ENCODE measurements at places on chromosomes 3 and 15. TPM values are rescaled to one million over a fixed set of nuclear protein-coding genes. Genes with fewer than 3 reads are reported as not detected.

Gene DLEC1
- 0.76 TPM for total RNA-seq

Gene ETV5
- 31.9 TPM for total RNA-seq

Gene SNTN
- total RNA-seq: not detected

Gene STARD5
- total RNA-seq: 5.8 TPM

DNA sequence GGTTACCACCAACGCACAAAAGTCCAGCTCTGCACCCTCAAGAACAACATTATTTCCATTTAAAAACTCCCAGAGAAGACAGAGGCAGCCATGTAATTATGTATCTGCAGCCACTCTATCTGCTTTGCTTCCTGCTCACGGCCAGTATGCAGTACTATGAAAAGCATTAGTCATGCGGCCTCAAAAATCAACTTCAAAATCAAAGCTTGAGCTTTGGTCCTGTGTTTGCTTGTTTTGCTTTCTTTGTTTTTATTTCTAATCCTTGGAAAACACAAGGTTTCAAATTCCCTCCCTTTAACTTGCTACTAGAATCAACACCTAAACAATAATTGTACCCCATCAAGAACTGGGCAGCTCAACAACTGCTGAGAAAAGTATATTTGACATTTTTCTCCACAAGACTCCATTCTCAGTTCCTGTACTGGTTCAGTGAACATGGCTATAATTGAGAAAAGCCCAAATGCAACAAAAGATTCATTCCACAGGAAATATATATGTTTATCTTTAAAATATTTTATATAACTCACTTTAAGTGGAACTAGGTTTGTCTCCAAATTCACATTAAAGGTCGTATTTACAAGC lies 37.6 kb downstream of the GBE1 start:
- no peak overlapping the region for H3K4me3 ChIP-seq
- DNase-seq: no peak
- no peaks in the 10 kb centered on the region for H3K36me3 ChIP-seq
- H3K4me1 ChIP-seq: no peaks in the 10 kb centered on the region
- H3K27ac ChIP-seq: no peak overlapping the region
- no peaks in the 10 kb centered on the region for H3K27me3 ChIP-seq

- H3K36me3 ChIP-seq: no peaks in the 10 kb centered on the region
- H3K27ac ChIP-seq: no peak overlapping the region
- DNase-seq: no peak
- H3K4me1 ChIP-seq: no peaks in the 10 kb centered on the region
- H3K4me3 ChIP-seq: no peak overlapping the region
- H3K27me3 ChIP-seq: no peaks in the 10 kb centered on the region
These were observed 30.5 kb upstream of the CHL1 start for GRCh38 chr3:166071-166470.

GRCh38 chr3:41234823-41235721 lies 35.8 kb downstream of the CTNNB1 start:
- no peak for DNase-seq
- H3K4me1 ChIP-seq: no peaks in the 10 kb centered on the region
- H3K27me3 ChIP-seq: no peaks in the 10 kb centered on the region
- H3K36me3 ChIP-seq: peaks cover 74% of the 10 kb centered on the region
- H3K27ac ChIP-seq: no peak overlapping the region

- H3K27me3 ChIP-seq: no peaks in the 10 kb centered on the region
- DNase-seq: no peak
- H3K4me3 ChIP-seq: no peak overlapping the region
- H3K36me3 ChIP-seq: no peaks in the 10 kb centered on the region
- H3K4me1 ChIP-seq: peaks cover 7% of the 10 kb centered on the region
These were observed 199.1 kb upstream of the ZPLD1 start for GRCh38 chr3:102235679-102236078.

DNA sequence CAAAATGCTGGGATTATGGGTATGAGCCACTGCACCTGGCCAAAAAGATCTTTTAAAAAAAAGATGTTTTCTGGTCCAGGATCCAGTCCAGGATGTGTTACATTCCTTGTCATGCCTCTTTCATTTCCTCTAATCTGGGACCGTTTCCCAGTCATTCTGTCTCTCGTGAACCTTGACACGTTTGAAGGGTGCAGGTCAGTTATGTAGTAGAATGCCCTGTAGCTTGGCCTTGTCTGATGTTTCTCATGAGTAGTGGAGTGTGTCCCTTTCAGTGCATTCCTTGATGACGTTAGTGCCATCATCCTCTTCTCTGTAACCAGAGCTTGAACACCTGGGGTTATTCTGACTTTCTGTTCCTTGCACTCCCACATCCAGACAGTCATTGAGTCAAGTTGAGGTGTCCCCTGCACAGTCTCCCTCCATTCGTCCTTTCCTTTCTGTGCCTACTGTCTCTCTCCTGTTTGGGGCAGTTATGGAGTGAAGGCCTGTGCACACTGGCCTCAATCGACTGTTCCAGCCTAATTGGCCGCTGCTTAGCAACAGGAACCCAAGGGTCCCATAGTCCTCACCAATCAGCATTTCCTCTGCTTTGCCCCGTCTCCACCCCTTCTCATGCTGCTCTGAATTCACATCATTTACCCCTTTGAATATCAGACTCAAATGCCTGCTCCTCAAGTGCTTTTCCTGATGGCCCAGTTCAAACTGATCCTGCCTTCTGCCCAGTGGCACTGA lies 5.5 kb downstream of the FAM81A start:
- H3K27me3 ChIP-seq: peaks cover 15% of the 10 kb centered on the region
- H3K36me3 ChIP-seq: no peaks in the 10 kb centered on the region
- no peak overlapping the region for H3K27ac ChIP-seq

DNA sequence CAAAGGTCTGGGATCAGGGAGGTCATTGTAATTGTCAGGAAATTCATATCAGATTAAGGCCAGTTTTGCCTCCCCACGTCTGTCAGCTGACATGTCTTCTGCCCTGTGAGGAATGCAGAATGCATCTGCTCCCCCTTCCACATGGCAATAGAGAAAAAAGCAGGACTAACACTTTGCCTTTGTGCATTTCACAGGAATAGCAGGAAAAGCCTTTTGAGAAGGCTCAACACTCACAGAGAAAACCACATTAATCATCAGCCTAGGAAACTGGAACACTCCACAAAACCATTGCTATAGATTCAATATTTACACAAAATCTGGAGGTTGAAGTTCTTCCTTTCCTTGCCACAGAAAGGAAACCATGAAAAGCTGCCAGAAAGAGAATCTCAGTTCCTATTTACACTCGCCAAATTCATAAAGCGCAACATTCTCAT lies 165.2 kb upstream of the HES1 start:
- no peaks in the 10 kb centered on the region for H3K27me3 ChIP-seq
- H3K27ac ChIP-seq: no peak overlapping the region
- H3K4me3 ChIP-seq: no peak overlapping the region
- no peaks in the 10 kb centered on the region for H3K36me3 ChIP-seq
- DNase-seq: no peak

GRCh38 chr3:71926262-71926600 lies 141.3 kb upstream of the PROK2 start:
- peaks cover 13% of the 10 kb centered on the region for H3K4me1 ChIP-seq
- no peak overlapping the region for H3K4me3 ChIP-seq
- no peaks in the 10 kb centered on the region for H3K36me3 ChIP-seq
- peak; percentile 70 for DNase-seq
- no peak overlapping the region for H3K27ac ChIP-seq
- no peaks in the 10 kb centered on the region for H3K27me3 ChIP-seq

- H3K4me3 ChIP-seq: no peak overlapping the region
- peaks cover 51% of the 10 kb centered on the region for H3K27me3 ChIP-seq
- no peaks in the 10 kb centered on the region for H3K4me1 ChIP-seq
- no peaks in the 10 kb centered on the region for H3K36me3 ChIP-seq
- no peak overlapping the region for H3K27ac ChIP-seq
These were observed 116.0 kb upstream of the GADL1 start for GRCh38 chr3:31010491-31010890.
